ENCODE measurements at places on chromosomes 3 and 15.

- DNase-seq = no peak
These were observed 111.8 kb upstream of the DPH6 start for GRCh38 chr15:35657679-35658311.

- no peak for DNase-seq
These were observed 614.8 kb upstream of the BCHE start for GRCh38 chr3:166451997-166452396.

- no peak for DNase-seq
These were observed 9.8 kb downstream of the CTXND1 start for GRCh38 chr15:80242132-80242769.

DNA sequence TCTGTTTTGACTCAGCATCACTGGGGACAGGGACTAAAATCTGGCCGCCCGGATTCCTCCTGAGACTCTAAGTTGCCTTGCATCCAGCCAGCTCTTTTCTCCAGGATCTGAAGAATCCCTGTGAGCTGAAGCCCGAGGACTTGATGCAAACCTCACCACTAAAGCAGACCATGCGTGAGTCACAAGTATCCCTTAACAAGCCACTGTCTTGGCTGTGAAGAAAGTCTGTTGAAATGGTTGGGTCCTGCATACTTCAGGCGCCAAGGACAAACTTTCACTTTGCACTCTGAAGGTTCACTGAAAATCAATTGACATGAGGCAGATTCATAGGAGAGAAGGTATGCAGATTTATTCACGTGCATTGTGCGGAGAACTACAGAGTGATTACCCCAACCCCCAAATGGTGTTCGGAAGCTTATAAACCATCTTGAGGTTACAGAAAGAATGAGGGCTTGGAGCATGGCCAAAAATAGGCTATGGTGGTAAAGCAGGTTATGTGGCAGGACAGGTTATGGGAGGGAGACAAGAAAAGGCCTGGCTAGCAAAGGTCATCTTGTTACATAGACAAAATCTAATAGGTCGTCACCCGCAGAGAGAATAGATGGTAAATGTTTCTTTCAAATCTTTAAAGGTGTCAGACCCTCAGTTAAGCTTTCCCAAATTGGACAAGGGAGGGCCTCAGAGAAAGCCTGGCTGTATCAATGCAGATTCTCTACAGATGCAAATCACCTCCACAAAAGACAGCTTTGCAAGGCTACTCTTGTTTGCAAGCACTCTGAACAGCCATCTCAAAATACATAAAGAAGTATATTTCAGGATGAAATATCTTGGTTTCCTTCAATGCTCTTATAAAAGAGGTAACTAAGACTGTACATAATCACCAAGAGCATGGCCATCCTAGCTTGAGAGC lies 126.3 kb upstream of the PLAAT1 start:
- DNase-seq = no peak

GRCh38 chr3:152026033-152026556 lies 152.7 kb downstream of the SUCNR1 start:
- DNase-seq = no peak

DNA sequence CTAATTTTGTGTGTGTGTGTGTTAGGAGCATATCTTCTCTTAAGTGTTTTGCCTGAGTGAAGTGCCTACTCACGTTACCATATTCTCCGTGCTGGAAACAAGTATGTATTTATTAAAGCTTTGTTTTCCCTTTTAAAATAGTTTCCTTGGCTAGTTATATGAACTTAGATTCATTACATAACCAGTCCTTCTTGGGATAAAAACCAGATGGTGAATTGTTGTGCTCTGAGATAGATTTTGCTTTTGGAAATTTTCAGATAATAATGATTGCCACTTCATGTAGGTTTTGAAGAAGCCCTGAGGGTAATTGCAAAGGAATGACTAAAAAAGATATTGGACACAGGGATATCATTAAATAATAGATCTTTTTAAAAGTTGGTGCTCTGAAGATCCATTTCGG lies 390.2 kb upstream of the SGO1 start:
- DNase-seq = no peak

DNA sequence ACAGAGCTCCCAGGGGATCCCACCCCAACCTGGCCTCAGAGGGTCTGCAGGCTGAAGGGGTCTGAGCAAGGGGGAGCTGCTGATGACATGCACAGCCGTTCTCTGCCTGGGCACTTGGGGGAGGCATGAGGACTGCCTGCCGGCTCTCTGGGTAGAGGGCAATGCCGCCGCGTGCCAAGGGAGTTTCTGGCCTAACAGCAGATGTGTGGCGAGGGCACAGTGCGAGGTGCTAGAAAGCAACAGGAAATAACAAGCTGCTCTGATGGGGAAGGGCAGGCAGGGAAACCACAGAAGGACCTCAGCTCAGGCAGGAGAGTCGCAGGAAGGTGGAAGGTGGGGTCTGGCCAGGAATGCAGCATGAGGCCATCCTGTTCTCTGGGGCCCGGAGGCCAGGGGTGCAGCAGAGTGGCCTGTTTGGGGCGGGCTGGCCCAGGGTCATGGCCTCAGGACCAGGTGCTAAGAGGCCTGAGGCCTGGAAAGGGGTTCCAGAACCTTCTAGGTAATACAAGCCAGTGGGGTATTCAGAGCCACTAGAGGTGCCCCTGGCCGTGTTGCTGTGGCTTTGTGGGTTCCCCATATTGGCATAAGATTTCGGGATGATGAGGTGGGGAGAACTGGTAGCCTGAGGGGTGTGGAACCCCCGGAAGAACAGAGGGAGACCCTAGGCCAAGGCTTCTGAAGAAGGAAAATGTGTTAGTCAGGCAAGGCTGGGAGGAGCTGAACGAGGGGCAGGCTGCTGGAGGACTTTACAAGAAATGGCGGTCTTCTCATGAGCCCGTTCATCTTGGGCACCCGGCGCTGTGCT lies 41.2 kb downstream of the RGMA start:
- no peak for DNase-seq

DNA sequence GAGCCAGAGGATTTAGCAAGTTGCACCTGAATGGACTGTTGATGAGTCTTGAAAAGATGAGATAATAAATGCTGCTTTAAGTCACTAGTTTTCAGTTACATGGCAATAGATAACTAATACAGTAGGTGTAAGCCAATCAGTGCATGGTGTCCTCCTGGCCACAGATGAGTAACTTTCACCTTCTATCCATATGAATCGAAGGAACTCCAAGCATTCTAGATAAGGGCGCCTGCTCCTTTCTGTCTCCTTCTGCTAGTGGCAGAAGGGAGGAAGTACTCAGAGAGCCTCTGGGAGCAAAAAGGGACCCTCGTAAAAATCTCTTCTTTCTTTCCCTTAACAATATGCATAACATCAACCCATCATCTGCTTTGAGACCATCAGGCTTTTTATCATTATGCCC lies 37.3 kb downstream of the TM6SF1 start:
- DNase-seq = no peak

- DNase-seq = no peak
These were observed 441.5 kb upstream of the RARB start for GRCh38 chr3:24986612-24987011.

GRCh38 chr3:28280781-28281180 lies 39.4 kb downstream of the CMC1 start:
- no peak for DNase-seq

- no peak for DNase-seq
These were observed 6.5 kb upstream of the CRYBG3 start for GRCh38 chr3:97815149-97815917.

DNA sequence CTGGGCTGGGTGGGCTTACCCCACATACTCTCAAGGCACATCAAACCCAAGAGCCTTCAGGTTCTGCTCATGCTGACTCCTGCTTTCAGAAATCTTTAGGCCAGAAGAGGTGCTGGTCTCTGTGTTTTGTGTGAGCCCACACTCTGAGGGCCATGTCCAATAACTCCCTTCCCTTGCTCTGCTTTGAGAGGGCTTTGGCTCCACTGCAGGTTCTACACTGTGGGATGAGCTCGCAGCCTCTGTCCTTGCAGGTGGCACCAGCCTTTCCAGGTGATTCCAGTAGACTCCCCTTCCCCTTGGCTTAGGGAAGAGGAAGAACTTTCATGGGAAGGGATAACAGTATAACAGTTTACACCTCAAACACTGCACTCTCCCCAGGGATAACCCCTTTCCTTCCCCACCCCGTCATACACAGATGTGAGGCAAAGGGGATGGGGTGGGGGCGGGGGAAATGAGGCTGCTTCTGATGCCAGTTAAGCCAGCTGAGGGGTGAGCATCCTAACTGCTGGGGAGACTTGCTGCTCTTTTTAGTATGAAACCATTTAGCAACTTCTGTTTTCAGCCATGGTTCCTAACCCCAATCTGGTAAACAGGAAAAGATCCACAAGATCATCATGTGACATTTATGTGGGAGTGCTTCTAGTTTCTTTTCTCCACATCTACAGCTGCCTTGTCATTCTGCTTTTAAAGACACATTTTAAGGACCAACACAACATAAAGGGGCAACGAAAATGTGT lies 262.4 kb downstream of the SLC9A9 start:
- no peak for DNase-seq

DNA sequence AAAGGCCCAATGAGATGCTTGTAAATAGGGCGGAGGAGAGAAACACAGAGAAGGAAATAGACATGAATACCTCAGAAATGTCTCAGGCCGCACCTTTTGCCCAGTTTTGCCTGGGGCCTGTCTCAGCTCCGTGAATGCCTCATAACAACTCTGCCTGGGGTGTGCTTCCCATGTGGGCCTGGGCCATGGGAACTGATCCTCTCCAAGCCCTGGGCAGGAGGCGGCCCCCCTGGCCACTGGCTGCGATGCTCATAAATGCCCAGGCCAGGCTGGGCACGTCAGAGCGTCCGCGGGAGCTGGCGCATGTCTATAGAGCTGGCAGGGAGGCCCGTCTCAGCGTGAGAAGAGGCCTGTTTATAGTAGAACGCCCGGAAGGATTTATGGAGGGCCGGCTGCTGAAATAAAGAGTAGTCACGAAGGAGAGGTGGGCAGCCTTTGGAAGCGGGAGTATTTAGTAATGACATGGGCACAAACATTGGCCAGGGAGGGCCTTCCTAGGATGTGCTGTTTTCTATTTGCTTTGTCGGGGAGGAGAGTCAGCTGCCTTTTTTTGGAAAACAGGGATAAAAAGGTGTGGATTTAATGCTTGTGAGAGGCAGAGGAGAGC lies 85.9 kb upstream of the IGF1R start:
- peak; percentile 89 for DNase-seq

DNA sequence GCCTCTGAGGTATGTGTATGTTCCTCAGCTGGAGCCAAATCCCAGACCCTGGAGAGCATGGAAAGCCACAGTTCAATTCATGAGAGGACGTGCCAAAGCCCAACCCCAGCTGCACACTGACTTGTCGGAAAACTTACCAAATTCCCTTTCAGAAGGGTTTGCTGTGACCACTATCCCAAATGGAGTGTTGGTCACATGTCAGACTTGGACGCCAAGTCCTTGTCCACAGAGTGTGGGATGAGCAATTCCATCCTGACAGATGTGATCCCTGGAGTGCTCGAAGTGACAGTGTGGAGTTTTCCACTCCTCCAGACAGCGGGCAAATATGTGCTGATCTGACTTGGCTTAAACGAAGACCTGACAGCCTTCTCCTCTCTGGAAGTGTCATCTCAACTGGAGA lies 71.2 kb downstream of the RORA start:
- no peak for DNase-seq

DNA sequence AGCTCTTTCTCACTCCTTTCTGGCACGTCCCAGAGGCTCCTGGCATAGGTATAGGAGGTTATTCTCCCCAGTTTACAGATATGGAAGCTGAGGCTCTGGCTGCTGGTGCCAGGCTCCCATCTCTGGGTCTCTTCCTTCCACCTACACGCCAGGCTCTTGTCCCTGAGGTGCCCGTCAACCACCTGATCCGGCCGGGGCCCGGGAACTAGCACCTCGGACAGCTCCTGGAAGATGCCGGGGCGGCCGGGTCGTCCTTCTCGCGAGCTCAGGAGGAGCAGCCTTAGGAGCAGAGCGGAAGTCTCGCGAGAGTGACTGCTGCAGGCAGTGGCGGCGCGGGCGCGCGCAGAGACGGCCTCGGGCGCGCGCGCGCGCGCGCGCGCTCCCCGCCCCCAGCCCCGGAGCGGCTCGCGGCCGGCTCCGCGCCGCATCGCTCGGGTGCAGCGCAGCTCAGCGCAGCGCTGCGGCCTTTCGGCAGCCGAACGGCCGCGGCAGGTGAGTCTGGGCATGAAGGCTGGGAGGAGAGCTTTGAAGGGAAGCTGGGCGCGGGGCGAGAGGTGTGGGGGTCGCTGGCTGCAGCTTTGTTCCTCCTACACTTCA lies at the start of gene SCAMP5:
SCAMP5 (plus strand) TSS at position 382 of the 597 bp plus-strand sequence. CDS start 16,277 bp downstream, outside the sequence.
- peak; percentile 99 for DNase-seq

GRCh38 chr15:94453227-94453988 lies 222.0 kb downstream of the MCTP2 start:
- DNase-seq = no peak

DNA sequence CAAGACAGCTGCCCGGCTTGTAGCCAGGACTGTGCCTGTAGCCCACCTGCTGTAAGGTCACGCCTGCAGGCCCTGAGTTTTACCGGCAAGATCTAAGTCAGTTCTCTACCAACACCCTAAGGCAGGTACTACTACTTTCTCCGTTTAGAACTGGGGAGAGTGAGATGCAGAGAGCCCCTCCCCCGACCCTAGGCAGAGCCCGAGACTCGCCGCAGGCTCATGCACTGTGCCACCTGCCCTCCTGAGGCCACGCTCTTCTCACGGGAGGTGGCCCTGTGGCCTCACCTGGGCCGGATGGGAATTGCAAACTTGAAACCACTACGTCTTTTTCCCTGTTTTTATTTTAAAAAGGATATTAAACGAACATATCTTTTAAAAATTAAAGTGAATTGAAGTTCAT lies 36.9 kb upstream of the PCSK6 start:
- DNase-seq = no peak

GRCh38 chr3:152832046-152832445 lies 2.9 kb upstream of the P2RY1 start:
- no peak for DNase-seq

- DNase-seq = peak; percentile 35
These were observed 17.1 kb downstream of the CHST13 start for GRCh38 chr3:126540951-126541627.

DNA sequence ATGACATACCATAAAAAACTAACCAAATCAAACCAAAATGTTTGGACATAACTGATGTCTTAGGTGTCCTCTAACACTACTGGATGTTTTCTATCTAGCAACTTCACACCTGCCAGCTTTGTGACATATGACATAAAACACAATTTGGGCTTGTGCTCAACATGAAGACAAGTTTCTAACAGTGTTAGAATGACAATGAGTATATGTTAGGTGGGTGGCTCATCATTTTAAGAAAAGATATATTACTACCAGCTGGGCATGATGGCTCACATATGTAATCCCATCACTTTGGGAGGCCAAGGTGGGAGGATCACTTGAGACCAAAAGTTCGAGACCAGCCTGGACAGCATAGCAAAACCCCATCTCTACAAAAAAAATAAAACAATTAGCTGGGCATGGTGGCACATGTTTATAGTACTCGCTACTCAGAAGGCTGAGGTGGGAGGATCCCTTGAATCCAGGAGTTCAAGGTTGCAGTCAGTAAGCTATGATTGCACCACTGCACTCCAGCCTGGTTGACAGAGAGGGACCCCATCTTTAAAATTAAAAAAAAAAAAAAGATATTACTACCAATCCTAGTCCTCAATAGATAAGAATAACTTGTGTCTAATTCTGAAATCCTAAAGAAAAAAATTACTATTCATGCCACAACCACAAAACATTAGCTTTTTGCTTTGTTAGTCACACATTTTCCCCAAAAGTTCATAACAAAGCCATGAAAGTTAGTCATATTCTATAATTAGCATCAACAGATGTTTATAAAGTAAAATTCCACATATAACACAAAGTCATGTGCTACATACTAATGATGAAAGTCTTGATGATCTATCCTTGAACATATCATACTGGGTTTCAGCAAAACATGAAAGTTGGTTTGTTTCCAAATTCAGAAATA lies 59.9 kb downstream of the LRRFIP2 start:
- no peak for DNase-seq

All from RWPE2 (cell line).